ENCODE measurements at places on chromosomes 4 and X.
A peak's percentile ranks its signal among the peaks of the same experiment; 100 is the strongest.

DNA sequence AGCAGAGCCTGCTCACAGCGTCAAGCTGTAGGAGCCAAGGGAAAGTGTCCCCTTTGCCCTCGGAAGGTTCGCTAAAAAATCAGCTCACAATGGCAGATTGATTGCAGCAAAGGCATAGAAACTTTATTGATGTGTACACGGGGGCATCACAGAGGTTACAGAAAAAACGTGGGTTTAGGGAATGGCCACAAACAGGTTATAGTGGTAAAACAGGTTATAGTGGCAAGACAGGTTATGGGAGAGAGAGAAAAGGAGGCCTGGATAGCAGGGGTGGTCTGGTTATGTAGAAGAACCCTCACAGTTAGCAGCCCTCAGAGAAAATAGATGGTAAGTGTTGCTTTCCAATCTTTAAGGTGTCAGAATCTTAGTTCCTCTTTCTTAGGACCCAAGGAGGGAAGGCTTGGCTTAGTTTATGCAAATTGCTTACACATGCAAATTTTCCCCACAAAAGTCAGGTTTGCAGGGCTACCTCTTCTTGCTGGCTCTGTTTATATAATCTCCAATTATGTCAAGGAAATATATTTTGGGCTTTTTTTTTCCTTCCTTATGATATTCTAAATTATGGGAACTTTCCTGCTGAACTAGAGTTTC lies 113.7 kb downstream of the BMP15 start:
- DNase-seq = no peak

- DNase-seq = no peak
Observed at GRCh38 chrX:46967547-46967946, 55.3 kb downstream of the JADE3 start.

- DNase-seq = no peak
Observed at GRCh38 chr4:184882276-184882675, 56.5 kb upstream of the ACSL1 start.

- DNase-seq = no peak
Observed at GRCh38 chr4:54099287-54099747, 646 bp upstream of the GSX2 start.

- no peak for DNase-seq
Observed at GRCh38 chrX:80331285-80331684, 89.0 kb upstream of the TENT5D start.

- no peak for DNase-seq
Observed at GRCh38 chr4:86816501-86817273, 32.5 kb downstream of the SLC10A6 start.

GRCh38 chr4:186701273-186701672 lies 22.4 kb downstream of the FAT1 start:
- no peak for DNase-seq

DNA sequence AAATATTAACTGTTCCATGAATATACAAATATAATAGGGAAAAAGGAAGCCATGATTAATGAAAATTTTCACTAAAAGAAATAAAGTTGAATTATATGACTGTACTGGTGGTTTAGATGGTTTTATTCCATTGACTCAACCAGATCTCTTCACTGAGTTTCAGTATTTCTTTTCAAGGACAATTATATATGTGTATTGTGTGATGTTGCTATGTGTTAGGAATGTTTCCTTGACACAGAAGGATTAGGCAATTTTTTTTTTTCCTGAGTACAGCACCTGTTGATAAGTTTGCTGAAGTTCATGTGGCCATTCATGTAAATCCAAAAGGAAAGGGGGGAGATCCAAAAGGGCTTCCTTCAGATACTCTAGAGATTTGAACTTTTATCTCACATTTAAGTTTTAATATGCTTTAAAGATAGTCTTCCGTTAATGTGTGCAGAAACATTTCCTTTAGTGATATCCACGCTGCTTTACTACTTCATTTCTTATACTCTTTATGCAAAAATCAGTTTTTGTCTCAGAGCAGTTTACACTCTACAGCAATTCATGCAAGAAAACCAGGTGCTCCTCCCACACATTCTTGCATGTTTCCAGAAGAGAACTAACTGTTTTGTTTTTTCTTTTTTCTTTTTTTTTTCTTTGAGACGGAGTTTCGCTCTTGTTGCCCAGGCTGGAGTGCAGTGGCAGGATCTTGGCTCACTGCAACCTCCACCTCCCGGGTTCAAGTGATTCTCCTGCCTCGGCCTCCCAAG lies 249.1 kb downstream of the RPA4 start:
- DNase-seq = peak; percentile 1

- no peak for DNase-seq
Observed at GRCh38 chr4:57435300-57435699, 325.1 kb upstream of the IGFBP7 start.

GRCh38 chr4:112944006-112944405 lies 105.4 kb upstream of the ANK2 start:
- DNase-seq = no peak

DNA sequence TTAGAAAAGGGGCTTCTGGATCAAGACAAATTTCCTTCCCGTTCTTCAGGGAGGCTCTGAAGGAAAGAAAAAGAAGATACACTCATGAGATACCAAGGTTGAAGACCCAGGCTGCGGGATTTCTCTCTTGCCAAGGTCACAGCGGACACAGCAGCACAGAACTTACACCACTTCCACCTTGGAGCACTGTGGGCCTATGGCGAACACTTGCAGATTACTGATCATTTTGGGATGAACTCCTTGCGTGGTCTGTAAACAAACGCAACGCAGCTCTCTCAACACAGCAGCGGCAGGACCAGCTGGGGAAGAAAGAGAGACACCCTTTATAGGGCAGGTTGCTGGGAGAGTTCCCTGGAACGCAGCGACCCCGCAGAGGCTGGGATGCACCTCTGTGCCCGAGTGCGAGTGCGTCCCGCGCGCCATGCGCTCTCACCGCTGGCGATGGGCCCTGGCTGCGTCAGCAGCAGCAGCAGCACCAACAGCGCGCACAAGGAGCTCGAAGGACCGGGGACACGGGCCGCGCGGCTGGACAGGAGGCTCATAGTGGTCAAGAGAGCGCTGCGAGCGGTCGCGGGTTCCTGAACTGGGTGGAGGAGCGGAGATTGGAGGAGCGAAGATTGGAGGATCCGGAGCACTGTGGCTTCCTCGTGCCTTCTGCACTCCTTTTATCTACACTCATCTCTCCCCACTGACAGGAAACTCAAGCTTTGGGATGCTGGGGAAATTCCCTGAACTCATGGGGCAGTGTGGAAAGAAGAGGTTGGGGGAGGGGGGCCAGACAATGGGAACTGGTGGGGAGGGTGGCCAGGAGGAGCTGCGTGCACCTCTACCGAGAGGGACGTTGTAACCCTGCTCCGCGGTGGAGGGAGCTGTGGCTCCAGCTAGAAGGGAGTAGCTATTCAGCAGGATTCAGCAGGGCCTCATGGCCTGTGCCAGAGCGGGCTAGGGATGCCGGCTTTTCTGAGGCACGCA lies at the start of gene CXCL5:
CXCL5 (minus strand) TSS at position 638 of the 972 bp plus-strand sequence; CDS start at position 542, 96 bp downstream.
- DNase-seq = peak; percentile 65

DNA sequence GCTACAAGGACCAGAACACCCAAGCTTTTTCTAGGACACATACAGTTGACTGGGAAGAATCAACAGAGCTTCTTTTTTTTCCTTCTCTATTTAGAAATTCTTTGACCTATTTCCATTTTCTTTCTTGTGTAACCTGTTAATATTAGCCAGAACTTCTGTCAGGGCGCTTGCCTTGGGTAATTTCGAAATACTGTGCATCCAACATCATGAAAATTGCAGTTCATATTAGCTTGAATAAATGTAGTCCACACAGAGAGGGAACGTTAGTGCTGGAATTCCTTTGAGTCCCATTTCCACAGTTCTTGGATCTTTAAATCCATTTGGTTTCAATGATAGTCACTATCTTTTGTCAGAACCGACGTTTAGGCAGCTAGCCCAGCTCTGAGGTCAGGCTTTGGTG lies 141.8 kb downstream of the MXRA5 start:
- DNase-seq = no peak

GRCh38 chrX:87388381-87388780 lies 129.2 kb upstream of the KLHL4 start:
- DNase-seq = no peak

GRCh38 chrX:112643721-112644120 lies 36.0 kb downstream of the LHFPL1 start:
- DNase-seq = no peak

- DNase-seq = no peak
Observed at GRCh38 chr4:8278421-8279287, 9.1 kb downstream of the HTRA3 start.

- DNase-seq = peak; percentile 54
Observed at GRCh38 chr4:20313237-20314030, 61.7 kb downstream of the SLIT2 start.

DNA sequence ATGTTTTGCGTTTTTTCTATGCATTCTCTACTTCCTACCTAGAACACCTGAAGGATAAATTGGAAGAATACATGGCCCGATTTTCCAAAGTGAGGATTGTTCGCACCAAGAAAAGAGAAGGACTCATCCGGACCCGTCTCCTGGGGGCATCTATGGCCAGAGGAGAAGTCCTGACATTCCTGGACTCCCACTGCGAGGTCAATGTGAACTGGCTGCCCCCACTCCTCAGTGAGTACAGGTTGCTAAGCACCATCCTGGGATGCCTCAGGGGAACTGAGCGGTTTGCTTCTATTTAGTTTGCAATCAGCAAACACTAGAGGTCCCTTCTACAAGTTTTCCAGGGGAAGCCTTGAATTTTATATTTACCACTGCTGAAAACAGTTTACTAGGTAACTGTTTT lies 359.3 kb upstream of the GALNT7 start:
- peak; percentile 10 for DNase-seq

DNA sequence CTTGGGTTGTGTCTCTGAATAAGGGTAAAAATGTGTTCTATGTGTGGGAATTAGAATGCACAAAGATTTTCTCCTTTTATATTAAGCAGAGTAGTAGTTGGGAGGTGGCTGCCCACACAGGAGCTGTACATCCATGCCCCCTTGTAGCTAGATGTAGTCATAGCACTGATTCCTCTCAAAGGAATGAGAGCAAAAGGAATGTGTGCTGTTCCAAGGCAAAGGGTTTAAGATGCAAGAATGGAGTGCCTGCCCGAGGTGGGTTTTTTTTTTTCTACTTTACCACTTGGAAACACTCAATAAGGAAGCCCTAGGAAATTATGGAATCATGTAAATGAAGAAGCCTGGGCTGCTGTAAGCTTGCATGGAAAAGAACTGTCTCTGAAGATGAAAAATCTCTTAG lies 2183.2 kb upstream of the AGA start:
- DNase-seq = no peak

- no peak for DNase-seq
Observed at GRCh38 chr4:34157547-34157946, 2086.8 kb downstream of the ARAP2 start.
